ENCODE measurements at places on chromosomes 3 and 15. TPM values are rescaled to one million over a fixed set of nuclear protein-coding genes. Genes with fewer than 3 reads are reported as not detected.

- no peak for DNase-seq
Observed at GRCh38 chr3:107384907-107385306, 7.7 kb downstream of the CCDC54 start.

DNA sequence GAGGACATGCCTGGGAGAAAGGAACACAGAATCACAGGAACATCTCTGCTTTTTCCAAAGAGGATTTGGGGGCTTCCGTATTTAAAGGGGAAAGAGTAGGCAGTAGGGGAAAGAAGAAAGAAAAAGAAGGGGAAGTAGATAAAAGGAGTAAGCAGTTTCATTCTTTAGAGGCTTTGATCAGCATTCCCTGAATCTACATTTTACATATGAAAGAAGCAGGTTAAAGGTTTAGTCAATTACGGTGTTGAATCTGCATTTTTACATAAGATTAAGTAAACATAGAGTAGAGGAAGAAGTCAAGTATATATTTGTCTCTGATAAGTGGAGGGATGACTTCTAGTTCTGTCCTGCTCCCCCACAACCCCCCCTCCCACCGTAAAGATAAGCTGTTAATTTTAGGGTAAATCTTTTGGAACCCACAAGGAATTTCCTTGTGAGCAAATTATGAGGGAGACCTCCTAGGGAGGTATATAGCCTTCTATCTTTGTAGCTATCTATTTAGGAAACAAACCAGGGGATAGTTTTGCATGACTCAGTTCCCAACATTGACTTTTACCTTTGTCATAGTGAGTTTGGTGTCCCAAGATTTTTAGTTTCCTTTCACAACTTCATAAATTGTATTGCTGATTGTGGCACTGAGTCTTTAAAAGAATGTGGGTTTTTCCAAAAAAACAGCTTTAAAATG lies 8.7 kb upstream of the P2RY12 start:
- DNase-seq, result no peak

DNA sequence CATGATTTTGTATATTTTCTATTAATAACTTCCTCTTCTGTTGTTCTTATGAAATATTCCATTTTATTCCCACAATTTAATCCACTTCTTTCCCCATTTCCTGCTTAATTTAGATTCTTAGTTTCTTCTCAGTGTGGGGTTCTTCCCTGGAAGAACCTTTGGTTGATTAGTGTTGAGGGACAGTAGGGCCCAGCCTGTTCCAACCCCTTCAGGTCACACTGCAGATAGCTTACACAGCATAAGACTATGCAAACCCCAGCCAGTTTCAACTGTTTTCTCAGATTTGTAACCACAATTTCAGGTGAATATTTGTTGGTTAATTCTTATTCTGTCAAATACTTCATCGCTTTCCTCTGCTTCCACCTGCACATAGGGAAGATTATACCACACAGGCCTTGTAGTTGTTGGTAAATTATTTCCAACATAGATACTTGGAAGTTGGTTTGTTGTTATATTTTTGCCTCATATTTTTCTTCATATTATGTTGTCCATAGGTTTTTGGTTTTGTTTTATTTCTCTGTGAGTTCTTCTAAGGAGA lies 34.7 kb downstream of the AADACL2 start:
- DNase-seq, result no peak

DNA sequence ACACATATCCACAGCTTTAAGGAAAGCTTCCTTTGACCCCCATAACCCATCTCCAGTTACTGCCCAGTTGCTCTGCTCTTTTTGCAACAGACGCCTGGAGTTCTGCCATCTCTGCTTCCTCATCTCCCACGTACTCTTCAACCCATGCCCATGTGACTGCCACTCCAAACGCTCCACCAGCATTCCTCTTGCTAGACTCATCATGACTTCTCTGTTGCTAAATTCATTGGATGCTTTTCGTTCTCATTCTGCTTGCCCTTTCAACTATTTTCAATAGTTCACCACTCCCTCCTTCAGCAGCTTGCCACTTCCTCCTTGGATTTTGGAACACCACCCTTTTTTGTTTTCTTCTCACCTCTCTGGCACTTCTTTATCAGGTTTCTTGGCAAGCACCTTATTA lies 2.7 kb upstream of the KNSTRN start:
- DNase-seq, result no peak

Gene SLCO2A1
- polyA plus RNA-seq, result 61.6 TPM

Gene GOLGA8O
- polyA plus RNA-seq, result 2.4 TPM

DNA sequence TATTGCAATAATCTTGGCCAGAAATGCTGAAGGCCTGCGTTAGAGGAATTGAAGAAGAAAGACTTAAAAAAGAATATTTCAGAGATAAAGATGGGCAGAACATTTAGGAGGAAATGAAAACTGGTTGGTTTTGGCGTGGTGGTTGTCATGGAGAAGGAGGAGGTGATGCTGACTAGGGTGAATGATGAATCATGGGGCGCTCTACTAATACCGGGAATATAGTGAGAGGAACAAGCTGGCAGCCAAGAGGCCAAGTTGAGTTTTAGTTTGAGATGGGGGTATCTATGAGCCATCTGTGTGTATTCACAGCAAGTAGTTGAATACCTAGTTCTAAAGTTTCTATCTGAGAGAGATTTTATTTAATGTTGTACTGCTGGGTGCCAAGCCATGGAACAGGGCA lies 6.8 kb upstream of the GAP43 start:
- DNase-seq, result no peak

All from right lung (tissue), 10 donors.